ENCODE measurements at places on chromosomes 2 and 18.

DNA sequence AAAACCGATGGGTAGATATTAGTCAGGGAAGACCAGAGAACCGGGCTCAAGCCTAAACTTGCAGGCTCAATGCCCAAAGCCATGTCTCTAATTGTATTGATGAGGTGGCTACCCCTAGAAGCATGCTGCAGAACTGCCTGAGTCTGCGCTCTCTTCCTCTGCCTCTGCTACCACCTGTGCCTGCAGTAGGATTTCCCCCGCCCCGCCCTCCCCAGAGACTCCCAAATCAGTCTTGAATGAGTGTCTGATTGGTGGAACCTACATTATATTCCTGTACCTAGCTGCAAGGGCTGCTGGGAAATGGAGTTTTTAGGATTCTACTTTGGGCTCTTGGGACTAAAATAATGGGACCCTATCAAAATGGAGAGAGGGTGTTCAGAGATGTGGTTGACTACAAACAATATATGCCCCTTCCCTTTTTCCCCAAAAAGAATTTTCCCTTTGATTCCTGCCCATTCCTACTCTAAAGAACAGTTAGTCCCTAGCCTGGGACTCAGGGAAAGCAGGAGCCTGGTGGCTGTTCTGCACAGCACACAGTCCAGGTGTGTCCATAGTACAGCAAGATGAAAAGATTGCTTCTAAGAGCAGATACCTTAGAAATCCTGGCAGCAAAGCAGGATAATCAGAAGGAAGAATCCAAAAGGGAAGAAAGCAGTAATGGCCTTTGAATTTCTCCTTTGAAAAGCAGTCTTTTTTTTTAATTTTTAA, 12.5 kb downstream of the GRP start:
- no peak for DNase-seq

DNA sequence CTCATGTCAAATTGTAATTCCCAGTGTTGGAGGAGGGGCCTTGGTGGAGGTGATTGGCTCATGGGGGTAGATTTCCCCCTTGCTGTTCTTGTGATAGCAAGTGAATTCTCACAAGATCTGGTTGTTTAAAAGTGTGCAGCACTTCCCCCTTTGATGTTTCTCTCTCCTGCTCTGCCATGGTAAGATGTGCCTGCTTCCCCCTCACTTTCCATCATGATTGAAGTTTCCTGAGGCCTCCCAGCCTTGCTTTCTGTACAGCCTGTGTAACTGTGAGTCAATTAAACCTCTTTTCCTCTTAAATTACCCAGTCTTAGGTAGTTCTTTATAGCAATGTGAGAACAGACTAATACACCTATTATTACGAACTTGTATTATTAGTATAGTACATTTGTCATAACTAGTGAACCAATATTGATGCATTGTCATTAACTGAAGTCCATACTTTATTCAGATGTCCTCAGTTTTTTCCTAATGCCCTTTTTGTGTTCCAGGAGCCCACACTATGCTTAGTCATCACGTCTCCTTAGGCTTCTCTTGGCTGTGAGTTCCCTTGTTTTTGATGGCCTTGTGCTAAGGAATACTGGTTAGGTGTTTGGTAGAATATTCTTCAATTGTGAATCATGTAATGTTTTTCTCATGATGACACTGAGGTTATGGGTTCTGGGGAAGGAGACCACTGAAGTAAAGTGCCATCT, 4.5 kb upstream of the MAP3K2 start:
- DNase-seq: no peak

DNA sequence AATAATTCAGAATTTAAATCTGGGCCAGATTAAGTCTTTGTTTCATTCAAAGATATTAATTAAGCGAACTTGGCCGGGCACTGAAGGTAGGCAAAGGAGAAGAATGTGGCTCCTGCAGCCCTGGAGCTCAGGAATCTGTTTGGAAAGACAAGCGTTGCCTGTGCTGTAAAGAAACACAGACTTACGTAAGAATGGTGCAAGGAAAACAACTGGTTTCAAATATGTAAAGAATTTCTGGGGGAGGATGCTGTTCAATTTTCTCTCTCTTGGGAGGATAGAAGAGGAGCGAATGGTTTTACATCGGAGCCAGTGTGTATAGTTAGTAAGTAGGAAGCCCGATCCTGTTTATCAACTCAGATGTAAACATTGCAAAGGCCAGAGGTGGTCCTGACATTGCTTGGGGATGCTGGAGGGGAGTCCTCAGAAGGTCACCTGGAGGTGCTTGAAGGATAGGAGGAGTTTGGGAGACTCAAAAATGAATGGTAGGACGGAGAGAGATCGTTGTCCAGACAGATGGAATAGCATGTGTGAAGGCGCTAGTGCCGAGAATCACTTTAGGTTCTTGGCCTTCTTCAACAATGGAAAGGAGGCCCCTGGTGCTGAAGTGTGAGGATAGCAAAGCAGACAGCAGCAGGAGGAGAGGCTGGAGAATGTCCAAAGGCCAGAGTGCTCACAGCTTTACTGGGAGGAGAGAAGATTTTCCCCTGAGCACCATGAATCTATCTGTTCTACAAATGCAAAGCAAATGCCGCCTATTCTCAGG, 456.1 kb downstream of the LPIN1 start:
- no peak for DNase-seq

GRCh38 chr2:216320852-216321251, 51.4 kb downstream of the MARCHF4 start:
- no peak for DNase-seq

GRCh38 chr2:180980943-180981911, 822 bp downstream of the UBE2E3 start:
- DNase-seq: peak; percentile 33

DNA sequence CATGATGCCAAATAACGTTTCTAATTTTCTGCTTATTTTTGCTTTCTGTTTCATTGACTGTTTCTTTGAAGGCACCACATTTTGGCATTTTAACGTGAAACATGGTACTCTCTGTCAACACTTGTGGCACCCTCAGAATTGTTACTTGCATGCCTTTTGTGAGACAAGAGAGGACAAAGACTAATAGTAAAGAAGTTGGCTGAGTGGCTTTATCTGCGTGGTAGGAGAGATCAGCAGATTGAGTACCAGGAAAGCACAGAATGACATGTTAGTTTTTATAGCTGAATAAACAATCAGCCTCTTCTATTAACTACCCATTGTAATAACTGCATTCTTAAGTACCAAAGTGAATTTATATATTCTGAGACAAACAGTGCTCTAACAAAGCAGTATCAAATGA, 8.6 kb downstream of the ZNF638 start:
- DNase-seq: no peak

DNA sequence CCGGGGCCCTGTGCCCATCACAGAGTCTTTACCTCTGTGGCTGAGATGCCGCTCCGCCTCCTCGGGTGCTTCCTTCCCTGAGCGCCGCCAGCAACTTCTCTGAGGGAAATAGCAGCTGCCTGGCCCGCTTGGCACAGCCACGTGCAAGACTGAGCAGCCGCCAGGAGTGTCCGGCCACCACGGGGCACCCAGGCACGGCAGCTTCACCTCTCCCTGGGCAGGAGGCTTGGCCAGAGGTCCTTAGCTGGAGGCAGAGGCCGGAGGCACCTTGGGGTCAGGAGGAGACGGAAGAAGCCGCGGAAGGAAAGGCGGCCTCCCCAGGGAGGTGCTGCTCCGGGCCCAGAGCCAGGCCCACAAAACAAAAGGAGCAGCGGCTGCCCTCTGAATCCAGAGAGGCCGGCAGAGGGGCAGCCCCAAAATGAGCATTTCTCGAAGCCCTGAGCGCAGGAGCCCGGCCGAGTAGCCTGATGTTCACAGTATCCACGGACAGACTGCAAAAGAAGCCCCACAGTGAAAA, 6.0 kb upstream of the LIMS2 start:
- no peak for DNase-seq

DNA sequence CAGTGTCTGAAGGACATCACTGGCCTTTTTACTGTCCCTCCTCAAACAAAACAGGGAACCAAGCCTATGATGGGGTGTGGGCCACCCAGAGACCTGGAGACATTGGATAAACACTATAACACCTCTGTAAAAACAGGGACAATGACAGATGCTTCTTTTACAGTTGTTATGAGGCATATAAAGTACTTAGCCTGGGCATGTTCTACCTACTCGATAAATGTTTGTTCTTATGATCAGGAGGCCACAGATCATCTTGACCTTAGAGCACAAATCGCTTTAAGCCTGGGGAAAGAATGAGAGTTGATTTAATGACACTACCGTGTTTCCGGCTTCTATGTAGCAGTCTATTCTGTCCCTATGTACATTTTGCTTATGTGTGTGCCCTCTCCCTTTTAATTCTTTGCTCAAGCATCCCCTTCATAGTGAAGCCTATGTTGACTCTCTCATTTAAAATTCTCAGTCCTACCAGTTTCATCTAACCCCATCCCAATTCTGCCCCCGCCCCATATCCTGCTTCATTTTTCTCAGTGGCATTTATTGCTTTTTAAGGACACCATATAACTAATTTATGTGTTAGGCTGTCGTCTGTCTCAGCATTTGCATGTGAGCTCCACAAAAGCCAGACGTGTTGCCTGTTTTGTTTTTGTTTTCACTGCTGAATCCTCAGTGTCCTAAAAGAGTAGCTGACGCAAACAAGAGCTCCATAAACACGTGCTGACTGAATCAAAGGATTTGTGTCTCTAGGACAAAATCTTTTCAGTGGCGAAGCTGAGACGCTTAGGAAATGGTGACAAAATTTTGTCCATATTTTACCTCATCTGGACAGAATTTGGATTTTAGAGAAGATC, 182.3 kb upstream of the ST6GAL2 start:
- DNase-seq: peak; percentile 48

DNA sequence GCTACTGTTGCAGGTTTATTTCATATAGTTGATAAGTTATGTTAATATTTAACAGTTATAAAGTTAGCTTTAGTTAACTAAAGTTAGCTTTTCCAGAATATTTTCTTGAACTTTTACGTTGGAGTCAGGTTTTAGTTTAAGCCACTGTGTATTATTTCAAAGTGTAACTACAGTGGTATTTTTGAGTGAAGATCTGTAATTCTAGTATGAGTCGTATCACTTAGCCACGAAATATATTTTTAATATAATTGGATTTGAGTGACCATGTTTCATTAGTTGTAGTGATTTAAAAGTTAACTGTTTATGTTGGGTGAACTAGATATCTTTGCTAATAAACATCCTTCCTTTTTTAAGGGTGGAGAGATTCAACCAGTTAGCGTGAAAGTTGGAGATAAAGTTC, 2.5 kb downstream of the HSPE1 start:
- no peak for DNase-seq

- no peak for DNase-seq
Observed at GRCh38 chr2:105795575-105795934, 50.8 kb downstream of the NCK2 start.

DNA sequence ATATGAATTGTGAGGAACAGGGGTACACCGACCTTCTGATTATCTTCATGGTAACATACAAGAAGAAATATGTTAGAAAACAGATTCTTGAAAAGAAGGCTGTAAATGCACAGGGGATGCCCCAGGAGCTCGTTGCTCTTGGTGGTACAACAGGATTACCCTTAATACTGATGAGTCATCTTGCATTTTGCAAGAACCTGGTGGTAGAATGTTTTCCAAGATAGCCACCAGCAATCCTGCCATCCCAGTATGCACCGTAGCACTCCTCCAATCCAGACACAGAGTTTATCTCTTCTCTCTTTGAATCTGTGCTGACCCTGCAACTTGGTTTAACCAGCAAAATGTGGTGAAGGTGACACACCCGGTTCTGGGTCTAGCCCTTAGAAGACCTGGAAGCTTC, 238.3 kb downstream of the EN1 start:
- no peak for DNase-seq

- DNase-seq: no peak
Observed at GRCh38 chr2:135096665-135097446, 44.8 kb downstream of the RAB3GAP1 start.

GRCh38 chr2:177709986-177710401, 317.4 kb downstream of the AGPS start:
- DNase-seq: no peak

DNA sequence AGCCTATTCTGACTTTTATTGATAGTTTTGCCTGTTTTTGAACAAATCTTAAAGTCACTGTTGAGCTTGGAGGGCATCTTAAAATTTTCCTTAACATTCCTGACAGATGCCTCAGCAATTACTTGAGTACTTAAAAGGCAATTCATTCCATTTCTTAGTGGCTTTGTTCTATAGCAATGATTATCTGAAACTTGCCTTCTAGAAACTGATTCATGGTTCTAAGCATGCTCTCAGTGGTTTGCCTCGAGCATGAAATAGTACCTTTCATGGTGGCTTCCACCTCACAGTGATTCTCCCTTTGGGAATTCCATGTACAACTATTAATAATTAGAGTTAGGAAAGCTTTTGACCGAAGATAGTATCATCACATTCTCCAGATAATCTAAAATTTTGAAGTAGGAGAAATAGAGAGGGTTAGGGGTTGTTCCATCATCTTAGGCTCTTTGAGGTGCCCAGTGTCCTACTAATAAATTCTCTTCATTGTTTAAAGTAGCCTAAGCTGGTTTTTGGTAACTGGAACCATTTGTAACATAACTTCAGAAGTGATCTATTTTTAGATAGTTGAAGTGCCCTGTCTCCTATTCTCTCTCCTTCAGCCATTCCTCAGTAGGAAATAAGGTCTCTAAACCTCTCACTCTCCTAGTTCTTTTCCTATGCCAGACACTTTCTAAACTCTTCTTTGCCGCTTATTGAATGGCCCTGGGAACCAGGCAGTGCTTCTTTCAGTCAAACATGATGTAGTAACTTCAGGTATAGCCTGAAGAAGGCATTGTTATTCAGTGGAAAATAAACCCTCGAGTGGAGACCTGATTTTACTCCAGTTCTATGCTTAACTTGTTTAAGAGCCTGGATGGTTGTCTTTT, 156.1 kb downstream of the HAUS1 start:
- no peak for DNase-seq

DNA sequence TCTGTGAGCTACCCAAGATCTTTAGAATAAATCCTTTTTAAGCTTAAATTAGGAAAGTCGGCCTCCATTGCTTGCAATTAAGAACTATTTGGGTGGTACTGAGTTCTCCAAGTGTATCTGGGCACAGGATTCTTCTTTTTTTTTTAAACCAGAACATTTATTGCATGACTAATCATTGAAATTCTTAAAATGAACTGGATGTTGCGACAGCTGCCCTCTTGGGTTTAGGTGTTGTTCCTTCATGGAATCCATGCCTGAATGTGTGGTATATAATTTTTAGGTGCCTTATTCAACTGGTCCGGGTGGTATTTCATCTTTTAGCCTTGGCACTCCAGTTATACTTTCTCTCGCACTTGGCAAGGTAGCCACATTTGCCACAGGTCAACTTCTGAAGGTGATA, 14.5 kb upstream of the KCNK3 start:
- no peak for DNase-seq
